NCI-H2171 (cell line): ENCODE measurements at places on chromosomes 2 and 18.

- peak; percentile 38 for DNase-seq
These were observed 194.5 kb upstream of the LRRTM1 start for GRCh38 chr2:80499095-80499494.

DNA sequence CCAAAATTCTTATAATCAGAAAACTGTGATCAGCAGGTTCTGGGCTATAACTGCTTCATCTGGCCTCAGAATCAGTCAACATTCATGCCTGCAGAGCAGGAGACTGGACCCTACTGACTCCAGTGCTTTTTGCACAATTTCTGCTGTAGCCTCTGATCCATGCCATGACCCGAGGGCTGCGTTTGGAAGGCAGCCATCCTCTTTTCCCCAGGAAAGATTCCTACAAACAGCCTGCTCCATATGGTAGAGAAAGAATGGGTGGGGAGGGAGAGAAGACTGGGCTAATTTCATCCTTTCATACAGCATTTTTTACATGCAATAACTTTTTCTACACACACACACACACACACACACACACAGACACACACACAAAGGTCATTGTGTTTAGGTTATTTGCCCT is 133.0 kb upstream of the MMADHC start:
- DNase-seq, result no peak

- no peak for DNase-seq
These were observed 608.7 kb upstream of the REG3G start for GRCh38 chr2:78416625-78417300.

DNA sequence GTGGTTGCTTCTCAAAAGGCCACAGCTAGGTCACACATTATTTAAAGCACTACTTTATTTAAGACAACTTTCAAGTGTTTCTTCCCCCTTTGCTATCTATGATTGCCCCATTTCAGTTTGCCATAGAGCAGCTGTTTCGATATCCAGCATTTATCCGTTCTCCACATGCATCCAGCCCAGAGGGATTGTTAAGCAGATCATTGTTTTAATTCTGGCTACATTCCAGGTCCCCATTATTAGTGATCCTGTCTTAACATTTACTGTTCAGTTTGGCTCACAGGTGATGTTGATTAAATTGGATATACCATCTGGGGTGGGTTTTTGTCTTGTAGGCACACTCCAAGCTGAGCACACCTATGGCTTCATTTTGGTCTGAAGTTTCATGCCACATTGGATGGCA is 638.7 kb downstream of the ZEB2 start:
- peak; percentile 94 for DNase-seq

- DNase-seq, result peak; percentile 45
These were observed 27.1 kb downstream of the CRACDL start for GRCh38 chr2:98908931-98909316.

- DNase-seq, result peak; percentile 41
These were observed 674.5 kb downstream of the KCNJ3 start for GRCh38 chr2:155372969-155373368.

DNA sequence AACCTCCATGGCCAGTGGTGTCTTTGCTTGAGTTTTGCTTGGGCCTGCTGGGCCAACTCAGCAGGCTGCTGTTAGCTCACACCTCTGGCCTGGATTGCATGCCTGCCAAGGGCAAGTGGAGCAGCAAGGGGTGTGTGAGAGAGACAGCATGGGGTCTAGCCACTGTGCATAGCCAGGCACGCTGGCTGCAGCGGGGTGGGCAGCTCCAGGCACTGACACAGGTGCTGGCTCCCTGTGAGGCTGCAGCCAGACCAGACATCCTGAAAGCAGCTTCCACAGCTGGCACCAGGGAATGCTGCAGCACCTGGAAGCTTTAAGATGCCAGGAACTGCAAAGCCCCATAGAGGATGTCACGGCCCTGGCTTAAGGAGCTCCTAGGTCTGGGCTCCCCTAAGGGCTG is 376.4 kb upstream of the VWC2L start:
- no peak for DNase-seq

- DNase-seq, result no peak
These were observed 17.6 kb upstream of the SLC9A2 start for GRCh38 chr2:102601730-102602129.

DNA sequence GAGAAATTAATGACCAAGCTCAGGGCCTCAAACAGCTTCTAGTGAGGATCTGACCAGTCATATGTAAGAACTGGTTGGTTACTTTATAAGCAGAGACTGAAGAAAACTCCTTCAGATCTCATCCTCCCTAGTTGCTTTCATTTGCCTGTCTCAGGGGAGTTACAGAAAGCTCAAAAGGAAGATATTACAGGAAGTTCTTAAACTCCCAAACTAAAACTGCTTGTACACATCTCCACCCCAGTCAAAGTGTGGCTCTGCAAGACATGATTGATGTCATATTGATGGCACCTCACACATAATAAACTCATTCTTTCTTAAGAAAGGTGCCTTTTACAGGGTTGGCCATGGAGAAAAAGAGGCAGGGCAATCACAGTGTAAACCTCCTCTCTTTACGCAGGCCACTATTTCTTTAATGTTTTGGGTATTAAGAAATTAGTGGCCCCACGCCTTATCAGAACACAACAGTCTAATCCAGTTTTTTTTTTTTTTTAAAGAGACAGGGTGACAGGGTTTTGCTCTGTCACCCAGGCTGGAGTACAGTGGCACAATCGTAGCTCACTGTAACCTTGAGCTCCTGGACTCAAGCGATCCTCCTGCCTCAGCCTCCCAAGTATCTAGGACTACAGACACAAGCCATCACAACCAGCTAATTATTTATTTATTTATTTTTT is 62.6 kb upstream of the STK17B start:
- DNase-seq, result no peak

DNA sequence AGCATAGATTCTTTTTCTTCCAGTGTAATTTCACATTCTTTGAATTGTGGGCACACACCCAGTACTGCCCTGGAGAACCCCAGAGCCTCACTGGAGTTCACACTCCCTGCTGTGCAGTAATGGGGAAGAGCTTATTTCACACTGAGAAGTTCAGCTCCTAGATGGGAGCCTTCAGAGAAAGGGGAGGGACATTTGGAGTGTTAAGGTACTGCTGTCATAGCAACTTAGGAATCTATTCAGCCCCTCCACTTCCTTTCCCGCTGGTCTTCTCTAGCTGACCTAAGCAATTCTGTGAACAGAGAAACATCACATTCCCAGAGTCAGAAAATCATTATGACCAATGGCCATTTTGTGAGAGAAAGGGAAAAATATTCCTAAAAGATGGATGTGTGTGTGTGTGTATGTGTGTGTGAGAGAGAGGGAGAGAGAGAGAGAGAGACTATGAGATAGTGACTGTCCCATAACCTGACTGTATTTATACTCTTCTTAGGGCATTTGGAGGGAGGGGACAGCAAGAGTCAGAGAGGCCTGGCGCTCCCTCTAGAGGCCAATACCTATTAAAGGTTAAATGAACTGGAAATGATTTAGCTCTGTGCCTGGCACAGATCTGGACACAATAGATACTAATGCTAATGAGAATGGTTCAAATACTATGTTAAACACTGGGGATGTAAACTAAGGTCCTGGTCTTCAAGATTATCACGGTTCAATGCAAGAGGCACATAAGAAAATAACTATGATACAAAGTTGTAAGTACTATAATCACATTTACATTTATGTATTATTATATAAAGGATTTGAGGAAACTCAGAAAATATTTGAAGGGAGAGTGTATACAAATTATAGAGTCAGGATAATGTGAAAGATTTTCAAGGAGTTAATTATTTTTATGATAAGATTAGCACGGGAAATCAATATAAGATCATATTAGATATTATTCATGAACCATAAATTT is 41.5 kb upstream of the RPE start:
- peak; percentile 37 for DNase-seq
